ENCODE measurements at places on chromosomes 2 and 18.
A peak's percentile ranks its signal among the peaks of the same experiment; 100 is the strongest.

GRCh38 chr18:56709463-56709862 is 58.3 kb downstream of the WDR7 start:
- no peak for DNase-seq

- DNase-seq = no peak
Measured at GRCh38 chr2:152072011-152072410, 26.8 kb downstream of the CACNB4 start.

- no peak for DNase-seq
Measured at GRCh38 chr18:54338230-54338629, 19.4 kb downstream of the STARD6 start.

- DNase-seq = no peak
Measured at GRCh38 chr2:79994161-79994560, 310.4 kb downstream of the LRRTM1 start.

DNA sequence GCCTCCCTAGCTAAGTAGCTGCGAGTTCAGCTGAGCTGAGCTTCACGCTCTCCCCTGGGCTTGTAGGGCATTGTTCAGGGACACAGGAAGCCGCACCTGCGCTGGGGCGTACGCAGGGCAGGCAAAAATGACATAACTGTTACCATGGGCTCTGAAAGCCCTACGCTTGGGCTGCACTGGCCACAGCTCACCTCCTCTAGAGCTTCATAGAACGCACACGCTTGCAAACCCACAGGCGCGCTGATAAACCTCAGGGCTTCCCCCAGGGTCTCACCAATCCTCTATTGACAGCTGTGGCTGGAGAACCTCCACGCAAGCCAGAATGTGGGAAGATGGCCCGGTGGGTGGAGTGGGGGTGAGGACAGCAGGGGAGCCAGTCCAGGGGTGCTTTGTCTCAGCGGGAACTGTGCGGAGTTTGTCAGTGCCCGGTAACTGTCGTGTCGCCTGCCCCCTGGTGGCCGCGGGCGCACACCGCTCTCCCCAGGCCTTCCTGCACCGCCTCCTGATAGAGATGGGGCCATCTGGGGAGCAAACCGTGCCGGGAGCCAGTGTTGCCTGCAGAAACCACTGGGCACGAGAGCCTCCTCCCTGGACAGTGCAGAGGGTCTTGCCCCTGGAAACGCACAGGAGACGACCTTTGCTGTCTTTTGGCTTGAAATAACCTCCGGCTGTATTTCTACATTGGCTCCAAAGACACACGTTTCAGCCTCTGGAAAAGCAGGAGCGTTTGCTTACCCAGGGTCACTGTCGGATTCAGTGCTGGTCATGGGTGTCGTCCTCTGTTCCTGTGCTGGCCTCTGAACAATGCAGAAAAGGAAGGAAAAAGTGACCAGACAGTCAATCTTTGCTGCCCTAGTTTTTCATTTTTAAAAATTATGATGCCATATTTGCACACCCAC is 17.0 kb upstream of the CIDEA start:
- DNase-seq = peak; percentile 51

- DNase-seq = no peak
Measured at GRCh38 chr2:142398212-142398611, 267.4 kb upstream of the LRP1B start.

GRCh38 chr2:20507711-20508110 is 60.8 kb downstream of the RHOB start:
- DNase-seq = no peak

- no peak for DNase-seq
Measured at GRCh38 chr2:80610108-80610507, 305.6 kb upstream of the LRRTM1 start.
